Fibroblast of pulmonary artery (primary cell): ENCODE measurements at places on chromosomes 1 and 21.

DNA sequence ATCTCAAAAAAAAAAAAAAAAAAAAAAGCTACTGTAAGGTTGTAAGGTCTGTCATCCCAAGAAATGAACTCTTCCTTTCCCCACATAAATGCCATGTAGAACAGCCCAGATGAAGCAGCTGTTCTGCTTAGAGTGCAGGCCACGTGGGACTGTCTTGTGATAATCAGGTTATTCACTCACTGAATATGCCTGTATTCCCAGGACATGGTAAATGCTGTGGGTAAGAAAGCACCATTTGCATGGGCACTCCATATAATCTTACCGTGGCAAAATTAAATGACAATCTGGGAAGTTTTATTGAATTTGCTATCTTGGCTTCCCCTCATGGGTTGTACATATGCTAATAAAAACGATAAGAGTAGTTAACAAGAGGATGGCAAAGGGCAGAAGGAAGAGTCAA lies 13.8 kb downstream of the RGS5 start:
- DNase-seq = no peak

DNA sequence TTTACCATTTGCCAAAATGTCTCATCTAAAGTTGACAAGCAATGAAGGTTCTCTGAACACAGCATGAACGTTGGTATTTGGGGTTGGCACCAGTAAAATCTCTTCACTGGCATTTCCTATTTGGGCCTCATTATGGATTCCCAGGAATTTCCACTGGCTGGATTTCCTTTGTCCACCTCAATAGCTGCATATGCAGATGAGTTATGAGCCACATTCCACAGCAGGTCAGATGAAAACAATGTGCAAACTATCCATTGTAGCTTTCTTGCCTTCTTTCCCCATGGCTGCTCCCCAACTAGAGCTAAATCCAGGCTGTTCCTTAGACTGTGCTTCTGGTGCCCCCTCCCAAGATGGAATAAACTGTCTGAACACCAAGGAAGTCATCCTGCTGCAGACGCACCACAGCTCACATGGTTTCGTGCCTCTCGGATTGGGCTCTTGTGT lies 168.1 kb upstream of the FGGY start:
- DNase-seq = peak; percentile 79

- peak; percentile 42 for DNase-seq
Measured at GRCh38 chr1:97243973-97244560, 522.5 kb downstream of the PTBP2 start.

- peak; percentile 52 for DNase-seq
Measured at GRCh38 chr1:15214527-15214926, 32.5 kb upstream of the FHAD1 start.

DNA sequence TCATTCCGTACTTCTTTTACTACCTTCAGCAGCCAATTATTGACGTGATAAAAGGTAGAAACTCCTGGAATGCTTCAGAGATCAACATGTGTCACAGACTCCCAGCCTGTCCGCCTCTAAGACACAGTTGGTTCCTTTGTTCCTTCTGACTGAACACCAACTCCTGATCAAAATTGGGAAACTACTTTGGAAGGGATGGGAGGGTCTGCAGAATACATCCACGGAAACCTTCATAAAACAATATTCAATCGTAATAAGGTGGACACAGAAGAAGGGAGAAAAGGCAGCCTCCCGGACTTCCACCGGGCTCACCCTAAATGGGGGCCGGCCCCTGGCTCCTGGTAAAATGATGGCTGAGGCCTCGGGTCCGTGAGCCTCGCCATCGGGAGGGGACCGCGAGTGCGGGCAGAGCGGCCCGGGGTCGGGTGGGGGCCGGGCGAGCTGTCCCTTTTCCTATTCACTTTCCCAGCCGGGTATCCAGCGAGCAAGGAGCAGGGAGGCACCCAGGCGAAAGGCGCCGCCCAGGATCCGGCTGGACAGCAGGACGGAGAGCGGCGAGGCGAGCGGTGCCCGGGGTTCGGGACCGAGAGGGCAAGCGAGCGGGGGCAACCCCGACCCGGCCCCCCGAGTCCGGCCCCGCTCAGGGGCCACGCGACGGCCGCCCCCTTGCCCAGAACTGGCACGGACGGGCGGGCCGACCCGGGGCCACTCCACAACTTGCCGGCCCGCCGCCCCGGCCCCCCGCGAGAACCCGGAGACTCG lies 805 bp downstream of the NRIP1 start:
- peak; percentile 44 for DNase-seq

GRCh38 chr1:35470977-35471613 lies 86.1 kb downstream of the KIAA0319L start:
- DNase-seq = no peak

GRCh38 chr1:173420330-173420806 lies 56.8 kb upstream of the PRDX6 start:
- peak; percentile 86 for DNase-seq

GRCh38 chr1:27531959-27532685 lies 42.2 kb upstream of the WASF2 start:
- DNase-seq = no peak

DNA sequence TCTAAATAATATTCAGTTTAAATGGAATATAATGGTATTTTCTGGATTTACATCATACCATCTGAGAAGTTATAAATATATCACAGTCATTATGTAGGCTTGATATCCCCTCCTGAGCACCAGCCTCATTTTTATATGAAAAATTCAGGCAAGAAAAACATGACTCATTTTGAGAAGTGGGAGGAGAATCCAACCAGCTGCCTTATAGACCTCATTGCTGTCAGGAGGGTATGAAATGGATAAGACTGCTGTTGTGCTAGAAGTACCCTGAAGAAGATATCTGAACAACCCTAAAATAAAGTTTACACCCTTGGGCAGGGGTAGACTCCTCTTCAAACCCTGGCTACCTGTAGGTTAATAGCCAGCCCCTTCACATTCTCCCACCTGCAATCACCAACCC lies 8.8 kb downstream of the GIPC2 start:
- peak; percentile 39 for DNase-seq

GRCh38 chr1:4658643-4659628 lies 4.5 kb downstream of the AJAP1 start:
- DNase-seq = no peak

- DNase-seq = no peak
Measured at GRCh38 chr1:103997631-103998030, 247.9 kb downstream of the AMY1C start.

DNA sequence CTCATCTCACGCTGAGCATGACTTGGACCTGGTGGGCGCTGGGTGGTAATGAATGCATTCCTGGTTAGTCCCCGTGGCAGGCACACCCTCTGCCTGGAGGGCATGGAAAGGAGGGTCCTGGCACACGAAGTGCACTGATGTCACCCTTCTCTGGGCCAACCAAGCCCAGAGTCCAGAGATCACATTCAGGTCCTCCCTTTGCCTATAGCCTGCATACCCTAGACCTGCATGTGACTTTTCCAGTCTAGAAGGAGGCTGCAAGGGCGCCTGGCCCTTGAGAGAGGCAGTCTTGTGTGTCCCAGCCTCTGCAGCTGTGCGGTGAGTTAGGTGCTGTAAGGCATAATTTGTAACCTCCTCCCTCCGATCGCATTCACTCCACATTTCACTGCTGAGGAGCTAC lies 22.1 kb downstream of the PADI2 start:
- no peak for DNase-seq

GRCh38 chr1:247366926-247367645 lies 35.4 kb upstream of the ZNF496 start:
- DNase-seq = no peak
